Glomerular endothelial cell (primary cell): ENCODE measurements at places on chromosomes 1 and 21.
A peak's percentile ranks its signal among the peaks of the same experiment; 100 is the strongest.

- DNase-seq, result no peak
These were observed 101.1 kb upstream of the SOD1 start for GRCh38 chr21:31558189-31558961.

DNA sequence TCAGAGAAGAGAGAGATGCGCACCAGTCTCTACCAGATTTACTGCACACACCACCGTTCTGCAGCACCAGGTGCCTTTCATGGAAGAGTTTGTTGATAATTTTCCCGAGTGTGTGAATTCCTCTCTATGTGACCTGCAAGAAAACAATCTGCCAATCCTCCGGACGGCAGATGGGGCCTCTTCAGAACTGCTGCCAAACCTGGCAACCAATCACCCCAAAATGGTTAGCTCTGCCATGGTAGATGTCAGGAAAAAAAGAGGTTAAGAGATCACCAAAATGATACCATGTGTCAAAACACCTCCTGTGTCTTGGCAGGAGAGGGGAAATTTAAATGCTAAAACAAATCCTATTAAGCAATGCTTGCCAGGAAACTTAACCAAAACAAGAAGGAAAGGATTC lies 96.5 kb downstream of the DAB1 start:
- no peak for DNase-seq

GRCh38 chr1:45393718-45394302 lies 53.6 kb upstream of the MUTYH start:
- peak; percentile 22 for DNase-seq

GRCh38 chr21:32331444-32332305 lies 33.0 kb downstream of the MRAP start:
- DNase-seq, result no peak

DNA sequence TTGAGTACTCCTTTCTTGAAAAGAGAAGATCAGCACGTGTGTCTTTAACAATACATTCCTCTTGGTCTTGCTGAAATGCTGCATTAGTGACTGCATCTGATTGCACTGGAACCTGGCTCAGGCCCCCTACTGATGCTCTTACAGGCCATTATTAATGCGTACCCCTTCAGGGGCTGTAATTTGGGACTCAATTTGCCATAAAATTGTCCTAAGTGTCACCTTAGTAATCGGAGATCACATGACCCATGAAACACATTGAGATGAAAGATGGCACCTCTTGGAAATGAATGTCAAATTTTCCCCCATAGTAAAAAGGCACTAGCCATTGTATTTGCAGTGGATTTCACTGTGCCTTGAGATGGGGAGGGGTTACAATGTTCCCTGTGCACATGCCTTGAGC lies 563.3 kb downstream of the KIF26B start:
- DNase-seq, result no peak

DNA sequence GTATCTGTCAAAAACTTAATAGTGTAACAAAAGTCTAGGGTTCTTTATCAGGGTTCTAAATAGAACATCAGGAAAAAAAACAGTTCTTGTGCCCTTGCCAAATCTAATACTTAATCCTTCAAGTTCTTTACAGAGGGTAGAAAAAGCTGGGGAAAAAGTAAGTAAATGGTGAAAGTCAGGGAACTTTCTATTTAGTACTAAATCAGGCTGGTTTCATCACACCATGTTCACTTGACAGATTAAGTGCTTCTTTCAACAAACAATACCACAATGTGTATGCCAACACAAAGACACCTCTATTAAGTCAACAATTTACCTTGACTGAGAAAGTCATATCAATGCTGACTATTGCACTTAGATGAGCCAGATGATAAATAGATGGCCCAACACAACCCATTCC lies 9.7 kb downstream of the DBT start:
- no peak for DNase-seq

- no peak for DNase-seq
These were observed 576 bp downstream of the ZFP69 start for GRCh38 chr1:40477678-40478053.

GRCh38 chr1:217089361-217090014 lies 366.3 kb upstream of the ESRRG start:
- DNase-seq, result no peak

GRCh38 chr1:15501208-15502032 lies 22.6 kb downstream of the CASP9 start:
- no peak for DNase-seq

DNA sequence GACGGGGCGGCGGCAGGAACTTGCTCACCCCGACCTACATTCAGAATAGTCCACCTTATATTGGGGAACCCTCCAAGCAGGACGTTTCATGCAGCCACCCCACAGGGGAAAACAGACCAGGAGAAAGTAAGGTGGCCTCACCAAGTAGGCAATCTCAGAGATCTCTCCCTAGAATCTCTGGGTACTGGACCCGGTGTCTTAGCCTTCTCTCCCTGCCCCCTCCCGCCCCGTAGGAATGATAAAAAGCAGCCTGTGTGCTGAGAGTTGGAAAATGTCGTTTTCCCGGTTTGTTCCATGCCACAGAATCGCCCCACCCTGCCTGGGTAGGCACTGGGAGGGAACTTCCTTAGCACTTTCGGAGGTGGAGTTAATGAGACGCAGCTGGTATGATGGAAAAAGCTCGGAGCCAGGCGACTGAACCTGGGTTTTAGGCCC lies 789 bp upstream of the PTPN14 start:
- DNase-seq, result no peak

DNA sequence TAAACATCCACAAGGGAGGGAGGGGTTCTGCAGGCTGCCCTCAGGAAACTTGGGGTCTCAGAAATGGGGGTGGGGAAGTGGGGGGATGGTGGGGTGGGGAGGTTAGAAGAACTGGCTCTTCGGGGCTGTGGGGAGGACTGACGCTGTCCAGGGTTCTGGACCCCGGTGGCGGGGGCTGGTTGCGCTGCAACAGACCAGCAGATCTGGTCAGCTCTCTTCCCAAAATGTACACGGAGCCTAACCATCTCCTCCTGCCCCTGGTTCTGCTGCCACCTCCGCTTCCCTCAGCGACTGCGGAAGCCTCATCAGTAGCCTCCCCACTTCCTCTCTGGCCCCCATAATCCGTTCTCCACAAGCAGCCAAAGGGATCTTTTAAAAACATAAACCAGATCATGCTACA lies 29.3 kb upstream of the C1QA start:
- no peak for DNase-seq

DNA sequence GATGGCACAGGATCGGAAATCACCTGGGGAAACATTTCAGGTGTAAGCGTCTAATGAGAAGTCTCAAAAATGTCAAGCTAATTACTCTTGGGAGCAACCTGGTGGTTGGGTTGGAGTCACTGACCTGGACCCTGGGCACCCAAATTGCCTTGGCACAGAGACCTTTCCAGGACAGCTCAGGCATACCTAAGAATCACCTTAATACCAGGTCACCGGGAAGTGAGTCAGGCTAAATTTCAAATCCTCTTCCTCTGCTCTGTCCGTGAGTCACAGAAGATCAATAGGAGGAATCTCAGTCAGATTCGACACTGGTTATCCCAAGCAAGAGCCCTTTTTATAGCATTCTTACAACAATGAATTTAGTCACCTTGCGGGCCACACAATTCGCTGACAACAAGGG lies 179.6 kb upstream of the CAMK1G start:
- DNase-seq, result no peak

GRCh38 chr1:162984699-162985098 lies 84.5 kb upstream of the RGS4 start:
- peak; percentile 83 for DNase-seq
